Erythroblast (primary cell): ENCODE measurements at places on chromosomes 13 and 19.

DNA sequence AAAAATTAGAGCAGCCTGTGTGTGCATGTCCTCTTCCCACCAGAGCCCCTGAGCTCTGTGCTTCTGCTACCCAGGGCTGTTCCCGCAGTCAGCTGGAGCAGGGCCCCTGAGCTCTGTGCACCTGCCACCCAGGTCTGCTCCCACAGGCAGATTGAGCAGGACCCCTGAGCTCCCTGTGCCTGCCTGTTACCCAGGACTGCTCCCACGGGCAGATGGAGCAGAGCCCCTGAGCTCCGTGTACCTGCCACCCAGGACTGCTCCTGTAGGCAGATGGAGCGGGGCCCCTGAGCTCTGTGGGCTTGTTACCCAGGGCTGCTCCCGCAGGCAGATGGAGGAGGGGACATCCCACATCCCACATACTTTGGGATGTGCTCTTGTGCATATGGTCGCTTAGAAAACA is 186.8 kb upstream of the SOX1 start:
- no peak for DNase-seq

DNA sequence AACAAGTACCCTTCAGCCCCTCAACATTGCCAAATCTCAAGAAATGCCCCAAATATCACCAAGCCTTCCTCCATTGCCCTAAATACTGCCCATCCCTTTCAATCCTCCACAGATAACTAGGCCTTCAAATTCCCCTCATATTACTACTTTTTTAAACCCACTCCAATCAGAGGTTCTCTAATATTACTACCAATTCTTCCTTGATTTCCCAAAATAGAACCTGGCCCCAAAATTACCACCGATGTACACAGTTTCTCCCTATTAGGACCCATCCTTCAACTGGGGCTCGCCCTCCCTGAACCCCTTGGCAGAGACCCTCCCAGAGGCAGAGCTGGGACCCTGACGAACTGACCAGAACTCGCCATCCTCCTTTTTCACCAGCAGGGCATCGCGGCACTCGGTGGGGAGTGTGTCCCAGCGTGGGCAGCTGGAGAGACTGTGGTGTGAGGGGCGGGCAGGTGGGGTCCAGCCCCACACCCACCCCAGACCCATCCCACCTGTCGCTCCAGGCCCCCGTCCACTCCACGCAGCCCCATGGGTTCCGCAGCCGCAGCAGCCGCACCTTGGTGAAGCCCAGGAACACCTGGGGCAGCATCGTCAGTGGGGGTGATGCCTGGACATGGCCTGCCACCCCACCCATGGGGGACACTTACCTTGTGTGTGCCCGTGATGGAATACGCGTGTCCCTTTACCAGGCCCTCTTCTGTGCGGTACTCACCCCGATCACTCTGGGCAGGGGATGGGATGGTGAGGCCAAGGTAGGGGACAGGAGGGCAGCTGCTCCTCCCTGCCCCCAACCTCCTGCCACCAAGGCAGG is 6.1 kb downstream of the CAPN12 start:
- DNase-seq, result no peak

- DNase-seq, result no peak
Measured at GRCh38 chr19:29320086-29320485, 107.1 kb upstream of the UQCRFS1 start.

GRCh38 chr13:92952161-92952560 is 274.4 kb upstream of the GPC6 start:
- DNase-seq, result no peak

DNA sequence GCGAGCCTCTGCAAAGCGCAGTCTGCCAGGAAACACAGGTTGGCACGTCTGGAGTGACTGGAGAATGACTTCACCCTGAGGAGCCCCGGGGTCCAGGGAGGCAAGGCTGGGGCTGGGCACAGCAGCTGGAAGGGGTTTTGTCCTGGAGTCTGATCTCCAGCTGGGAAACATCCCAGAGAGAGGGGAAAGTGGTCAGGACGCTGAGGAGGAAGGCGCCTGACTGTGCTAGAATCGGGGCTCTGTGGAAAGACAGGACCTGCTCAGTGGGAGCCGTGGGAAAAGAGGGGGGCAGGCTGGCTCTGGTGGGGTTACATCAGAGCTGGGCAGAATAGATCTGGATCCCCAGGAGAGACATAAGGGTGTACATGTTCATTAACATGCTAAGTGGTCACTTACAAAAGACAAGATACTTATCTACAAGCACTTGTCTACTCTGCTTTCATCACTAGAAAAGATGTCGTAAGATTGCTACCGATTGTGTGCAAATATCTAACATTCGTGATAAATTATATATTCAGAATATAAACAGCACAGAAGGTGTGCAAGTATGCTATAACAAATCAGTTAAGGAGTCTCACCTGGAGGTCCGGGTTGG is 106.6 kb downstream of the COL4A1 start:
- DNase-seq, result no peak

GRCh38 chr19:17733127-17733526 is 13.8 kb downstream of the MAP1S start:
- no peak for DNase-seq

DNA sequence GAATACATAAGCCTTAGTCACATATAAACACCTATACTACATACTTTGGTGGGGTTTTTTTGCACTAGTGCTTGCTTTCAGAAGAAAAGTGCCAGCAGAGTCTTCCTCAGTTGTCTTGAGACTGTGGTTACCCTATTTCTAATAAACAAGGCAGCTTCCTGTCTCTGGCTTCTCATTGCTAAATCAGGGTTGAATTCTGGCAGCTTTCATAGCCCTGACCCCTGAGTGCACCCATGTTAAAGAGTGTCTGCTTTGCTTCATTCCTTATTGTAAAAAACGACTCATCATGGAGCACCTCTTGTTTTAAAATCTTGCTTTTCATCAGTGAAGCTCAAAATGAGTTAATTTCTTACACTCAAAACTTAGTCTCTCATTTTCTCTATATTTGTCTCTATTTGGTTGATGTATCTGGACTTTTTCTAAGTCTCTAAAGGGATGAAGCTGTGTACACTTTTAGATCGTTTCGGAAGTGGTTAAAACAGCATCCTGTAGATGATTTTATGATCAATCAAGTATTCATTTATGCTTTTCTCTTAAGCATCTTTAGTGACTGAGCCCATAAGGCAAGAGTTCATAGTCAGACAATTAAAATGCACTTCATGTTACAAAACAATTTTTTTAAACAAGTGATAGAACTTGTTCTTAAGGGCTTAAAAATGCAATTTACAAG is 72.1 kb downstream of the KLF12 start:
- DNase-seq, result no peak

GRCh38 chr13:46575818-46576221 is 22.9 kb downstream of the LRCH1 start:
- no peak for DNase-seq

DNA sequence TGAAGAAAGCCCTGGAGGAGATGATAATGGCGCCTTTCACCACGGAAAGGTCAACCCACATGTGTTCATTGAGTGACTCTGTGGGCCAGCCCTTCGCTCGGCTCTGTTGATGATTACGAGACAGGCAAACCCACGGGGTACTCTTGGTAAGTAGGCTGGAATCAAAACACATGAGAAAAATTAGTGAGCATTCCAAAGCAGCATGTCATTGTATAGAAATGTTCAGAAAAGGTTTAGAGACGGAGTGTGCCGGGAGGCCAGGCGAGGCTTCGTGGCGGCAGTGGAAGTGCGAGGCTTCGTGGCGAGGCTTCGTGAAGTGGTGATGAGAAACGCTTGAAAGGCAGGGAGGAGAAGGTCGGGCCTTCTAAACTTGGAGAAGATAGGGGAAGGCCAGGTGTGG is 144.3 kb downstream of the ZNF536 start:
- DNase-seq, result no peak

DNA sequence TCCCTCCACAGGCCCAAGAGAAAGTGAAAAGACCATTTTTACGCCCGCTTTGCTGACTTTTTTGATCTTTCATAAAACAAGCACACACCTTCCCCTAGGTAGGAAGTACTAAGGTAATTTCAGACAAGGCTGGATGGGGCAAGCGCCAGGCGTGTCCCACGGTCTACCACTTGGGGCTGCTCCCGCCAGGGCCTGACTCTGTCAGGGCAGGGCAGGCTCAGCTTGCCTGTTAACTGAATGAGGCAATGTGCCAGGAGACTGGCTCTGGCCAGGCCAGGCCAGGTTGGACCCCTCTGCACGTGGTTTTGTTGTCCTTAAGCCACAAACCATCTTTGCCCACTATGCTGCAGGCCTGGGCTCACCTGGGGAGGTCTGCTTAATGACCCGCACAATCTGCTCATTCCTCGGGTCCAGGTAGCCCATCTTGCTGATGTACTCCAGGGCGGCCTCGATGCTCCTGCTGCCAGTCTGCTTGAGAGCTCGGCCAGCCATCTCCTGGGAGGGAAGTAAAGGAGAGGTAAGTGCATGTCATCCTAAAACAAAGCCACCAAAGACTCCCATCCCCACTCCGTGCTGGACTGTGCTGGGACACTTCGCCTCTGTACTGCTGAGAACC is 70.4 kb downstream of the LATS2 start:
- DNase-seq, result peak; percentile 11
